Activated naive CD4-positive, alpha-beta T cell treated with Interleukin-2 at 50 U/mL for 16 hours (primary cell): ENCODE measurements at places on chromosomes 7 and 10.

GRCh38 chr7:41996381-41997035 is 240.5 kb downstream of the GLI3 start:
- DNase-seq = no peak

DNA sequence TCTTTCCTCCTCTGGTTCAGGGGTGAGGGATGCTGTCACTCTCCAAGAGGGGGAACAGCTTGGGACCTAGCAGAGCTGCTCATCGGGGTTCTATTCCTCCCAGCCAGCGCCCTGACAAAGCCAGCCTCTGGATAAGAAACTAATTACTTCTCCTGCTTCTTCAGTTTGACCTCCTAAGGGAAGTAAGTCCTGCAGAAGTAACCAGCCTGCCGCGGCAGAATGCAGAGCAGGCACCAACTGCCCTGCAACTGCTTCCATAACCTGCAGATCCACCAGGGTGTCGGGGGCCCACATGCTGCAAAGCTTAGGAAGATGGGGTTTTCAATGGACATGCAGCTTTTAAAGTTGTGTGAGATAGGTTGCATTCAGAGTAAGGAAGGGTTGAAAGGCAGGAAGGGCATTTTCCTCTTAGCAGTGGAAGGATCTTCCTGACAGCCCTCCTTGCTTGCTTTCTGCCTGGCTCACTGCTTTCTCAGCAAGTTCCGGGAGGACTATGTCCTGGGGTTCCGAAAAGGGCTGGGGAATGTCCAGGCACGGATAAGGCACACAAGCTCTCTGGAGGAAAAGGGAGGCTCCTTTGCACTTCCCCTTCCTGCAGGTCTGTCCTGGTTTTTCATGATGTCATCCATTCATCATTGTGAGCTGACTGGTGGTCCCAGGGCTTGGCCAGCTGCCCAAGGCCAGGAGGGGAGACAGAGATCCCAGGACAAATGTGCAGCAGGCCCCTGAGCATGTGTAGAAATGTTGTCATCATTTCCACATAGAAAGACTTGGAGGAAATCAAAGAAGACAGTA is 24.3 kb upstream of the CALU start:
- no peak for DNase-seq

- no peak for DNase-seq
Observed at GRCh38 chr7:116546054-116546453, 21.2 kb downstream of the CAV1 start.

DNA sequence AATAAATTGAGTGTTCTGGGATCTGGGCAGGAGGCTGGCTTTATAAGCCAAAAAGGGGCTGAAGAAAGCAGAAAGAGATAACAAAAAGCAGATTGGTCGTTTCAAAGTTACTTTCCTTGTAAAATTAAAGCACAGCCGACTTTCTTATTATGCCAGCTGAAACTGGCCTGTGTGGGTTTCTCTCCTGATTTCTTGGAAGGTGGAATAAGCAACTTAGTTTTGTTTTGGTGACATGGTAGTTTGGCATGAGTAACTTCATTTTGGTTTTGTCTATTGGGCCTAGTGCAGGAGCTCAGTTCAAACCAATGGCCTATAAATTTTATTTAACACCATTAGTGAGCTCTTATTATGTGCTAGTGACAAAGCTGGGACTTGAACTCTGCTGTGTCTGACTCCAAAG is 13.2 kb upstream of the DNAJC12 start:
- no peak for DNase-seq

DNA sequence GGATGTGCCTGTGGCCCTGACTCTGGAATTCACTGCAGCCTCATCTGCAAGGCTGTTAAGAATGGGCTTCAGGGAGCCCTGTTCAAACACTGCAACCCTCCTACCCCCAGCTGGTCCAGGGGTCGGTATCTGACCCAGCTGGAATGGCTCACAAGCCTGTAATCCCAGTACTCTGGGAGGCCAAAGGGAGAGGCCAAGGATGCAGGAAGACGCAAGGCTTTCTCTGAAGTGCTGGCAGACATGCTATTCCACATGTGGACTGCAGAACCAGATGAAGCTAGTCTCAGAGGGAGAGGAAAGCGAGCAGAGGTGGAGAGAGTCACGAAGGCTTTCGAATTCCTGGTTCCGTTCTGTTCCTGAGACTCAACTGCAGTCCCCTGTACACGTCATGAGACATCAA is 45.0 kb downstream of the ESYT2 start:
- no peak for DNase-seq

DNA sequence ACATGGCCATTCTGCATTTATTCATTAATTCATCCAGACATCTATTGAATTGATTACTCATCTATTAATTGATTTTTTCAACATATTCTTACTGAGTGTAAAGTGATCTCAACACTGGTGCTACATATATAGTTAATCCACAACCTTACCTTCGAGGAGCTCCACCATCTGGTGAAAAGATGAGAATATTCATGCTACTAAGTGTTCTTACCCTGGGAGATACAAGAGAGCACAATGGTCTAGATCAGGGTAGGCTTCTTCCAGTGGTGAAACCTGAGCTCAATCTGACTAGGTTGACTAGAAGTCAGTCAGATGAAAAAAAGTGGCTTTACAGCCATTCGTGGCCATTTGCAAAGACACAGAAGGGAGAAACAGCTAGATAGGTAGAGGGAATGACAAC is 507.4 kb downstream of the ANKRD7 start:
- no peak for DNase-seq

- no peak for DNase-seq
Observed at GRCh38 chr10:810351-810846, 120.9 kb upstream of the DIP2C start.

GRCh38 chr10:80909254-80909653 is 371.6 kb downstream of the SH2D4B start:
- DNase-seq = no peak

DNA sequence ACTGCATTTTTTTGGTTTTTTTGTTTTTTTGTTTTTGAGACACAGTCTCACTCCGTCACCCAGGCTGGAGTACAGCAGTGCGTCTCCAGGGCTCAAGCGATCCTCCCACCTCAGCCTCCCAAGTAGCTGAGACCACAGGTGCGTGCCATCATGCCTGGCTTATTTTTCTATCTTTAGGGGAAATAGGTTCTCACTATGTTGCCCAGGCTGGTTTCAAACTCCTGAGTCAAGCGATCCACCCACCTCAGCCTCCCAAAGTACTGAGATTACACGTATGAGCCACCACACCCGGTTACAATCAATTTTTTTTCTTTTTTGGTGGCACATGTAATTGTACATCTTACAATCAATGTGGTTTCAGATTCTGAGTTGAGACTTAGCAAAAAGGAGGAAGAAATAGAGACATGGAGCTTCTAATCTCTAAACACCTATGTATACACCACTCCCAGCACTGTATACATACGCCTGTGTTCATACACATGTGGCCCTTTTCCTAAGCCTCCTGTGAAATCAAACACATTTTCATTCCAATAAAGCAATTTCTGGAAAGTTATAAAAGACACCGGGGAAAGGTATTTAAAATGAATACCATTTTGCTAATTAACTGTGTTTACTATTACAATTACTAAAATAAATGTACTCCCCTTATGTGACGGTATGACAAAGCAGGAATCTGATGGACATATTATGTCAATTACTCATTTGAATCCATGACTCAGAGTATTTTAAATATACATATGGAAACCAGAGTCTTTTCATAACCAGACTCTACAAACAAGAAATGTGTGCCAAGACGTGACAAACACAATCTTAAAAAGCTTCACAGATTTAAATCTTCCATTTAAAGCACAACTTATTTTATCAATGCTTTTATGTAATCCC is 40.9 kb downstream of the SMURF1 start:
- peak; percentile 63 for DNase-seq

DNA sequence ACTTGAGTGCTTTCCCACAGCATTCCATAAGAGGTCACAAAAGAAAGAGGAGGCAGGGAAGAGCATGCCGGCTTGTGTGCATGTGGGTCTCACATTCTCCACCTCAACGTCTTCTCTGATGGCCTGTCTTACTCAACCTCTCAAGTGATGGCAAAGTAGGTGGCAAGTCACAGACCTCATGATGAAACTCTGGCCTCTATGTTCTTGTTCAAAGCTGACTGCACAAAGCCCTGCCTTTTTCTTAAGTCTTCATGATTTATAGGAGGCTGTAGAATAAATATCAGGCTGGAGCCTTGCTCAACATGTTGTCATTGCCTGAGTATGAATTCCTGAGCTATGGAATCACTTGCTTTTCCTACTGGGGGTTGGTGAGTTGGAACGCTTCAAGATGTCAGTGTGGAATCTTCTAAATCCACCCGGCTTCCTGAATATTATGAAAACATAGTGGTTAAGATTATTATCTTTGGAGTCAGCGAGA is 213.6 kb upstream of the INHBA start:
- no peak for DNase-seq

DNA sequence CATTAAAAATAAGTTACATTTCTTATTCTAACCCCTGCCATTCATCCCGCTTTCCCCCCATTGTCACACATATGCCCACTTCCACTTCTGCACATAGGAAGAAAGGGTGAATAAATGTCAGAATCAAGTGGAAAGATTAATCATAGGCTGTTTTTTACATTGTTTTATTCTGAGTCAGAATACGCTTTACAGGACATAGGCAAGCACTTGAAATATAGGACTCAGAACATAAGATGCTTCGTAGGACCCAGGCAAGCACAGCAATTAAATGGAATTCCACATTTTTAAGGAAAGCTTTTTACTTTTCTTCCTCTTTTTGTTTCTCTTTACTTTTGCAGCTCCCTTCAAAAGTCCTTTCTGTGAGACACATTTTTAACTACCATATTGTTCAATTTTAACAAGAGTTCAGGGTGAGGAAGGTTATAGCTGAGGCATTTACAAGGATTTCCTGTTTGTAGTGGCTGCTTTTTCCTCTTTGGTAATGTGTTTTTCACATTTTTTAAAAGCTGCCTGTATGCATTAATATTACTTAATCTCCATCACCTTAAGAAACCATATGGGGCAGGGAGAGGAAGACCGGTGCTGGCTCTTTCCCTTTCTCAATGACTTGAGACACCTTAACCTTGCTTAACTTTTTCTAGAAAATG is 130.0 kb downstream of the TES start:
- no peak for DNase-seq

DNA sequence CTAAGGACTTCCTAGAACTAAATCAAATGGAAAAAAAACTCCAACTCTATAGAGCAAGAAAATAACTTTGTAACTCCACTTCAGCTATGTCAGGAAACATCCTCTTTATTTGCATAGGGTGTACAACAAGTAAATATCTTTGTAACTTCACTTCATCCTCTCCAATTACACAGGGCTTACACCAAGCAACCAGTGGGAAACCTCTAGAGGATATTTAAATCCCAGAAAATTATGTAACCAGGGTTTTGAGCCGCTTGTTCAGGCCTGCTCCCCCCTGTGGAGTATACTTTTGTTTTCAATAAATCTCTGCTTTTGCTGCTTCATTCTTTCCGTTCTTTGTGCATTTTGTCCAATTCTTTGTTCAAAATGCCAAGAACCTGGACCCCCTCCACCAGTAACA is 22.2 kb downstream of the LIPJ start:
- no peak for DNase-seq

DNA sequence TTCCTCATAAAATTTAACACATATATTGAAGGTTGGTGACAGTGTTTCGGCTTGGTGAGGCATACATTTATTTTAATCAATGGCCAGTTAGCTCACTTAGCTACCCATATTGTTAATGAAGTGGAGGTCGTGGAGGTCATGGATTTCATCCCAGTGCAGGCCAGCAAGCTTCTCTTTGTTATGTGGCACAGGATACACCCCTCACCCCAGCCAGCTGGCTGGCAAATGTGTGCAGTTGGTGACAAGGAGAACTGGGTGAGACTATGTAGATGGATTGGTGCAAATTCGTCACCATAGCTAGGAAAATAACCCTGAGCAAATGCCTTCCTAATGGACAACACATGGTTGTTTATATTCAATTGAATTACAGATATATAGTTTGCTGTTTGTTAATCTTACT is 50.5 kb upstream of the FOXP2 start:
- DNase-seq = no peak

DNA sequence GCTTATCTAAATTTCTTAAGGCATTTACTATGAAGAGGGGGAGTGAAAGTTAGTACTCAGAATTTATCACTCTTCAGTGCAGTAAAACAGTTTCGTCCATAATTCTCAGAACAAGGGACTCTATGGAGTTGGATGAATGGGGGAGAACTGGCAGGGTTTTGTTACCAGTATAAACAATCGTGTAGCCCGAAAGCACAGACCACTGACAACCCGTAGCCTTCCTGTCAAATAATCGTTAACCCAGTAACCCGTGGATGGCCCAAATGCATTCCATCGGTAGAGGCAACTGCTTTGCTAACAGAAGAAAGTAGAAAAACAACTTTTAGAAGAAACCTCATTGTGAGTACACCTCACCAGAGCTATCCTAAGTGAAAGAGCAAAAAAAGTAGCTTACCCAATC is 583.9 kb downstream of the NXPH1 start:
- DNase-seq = no peak

- DNase-seq = no peak
Observed at GRCh38 chr7:101953248-101953819, 135.9 kb downstream of the CUX1 start.

DNA sequence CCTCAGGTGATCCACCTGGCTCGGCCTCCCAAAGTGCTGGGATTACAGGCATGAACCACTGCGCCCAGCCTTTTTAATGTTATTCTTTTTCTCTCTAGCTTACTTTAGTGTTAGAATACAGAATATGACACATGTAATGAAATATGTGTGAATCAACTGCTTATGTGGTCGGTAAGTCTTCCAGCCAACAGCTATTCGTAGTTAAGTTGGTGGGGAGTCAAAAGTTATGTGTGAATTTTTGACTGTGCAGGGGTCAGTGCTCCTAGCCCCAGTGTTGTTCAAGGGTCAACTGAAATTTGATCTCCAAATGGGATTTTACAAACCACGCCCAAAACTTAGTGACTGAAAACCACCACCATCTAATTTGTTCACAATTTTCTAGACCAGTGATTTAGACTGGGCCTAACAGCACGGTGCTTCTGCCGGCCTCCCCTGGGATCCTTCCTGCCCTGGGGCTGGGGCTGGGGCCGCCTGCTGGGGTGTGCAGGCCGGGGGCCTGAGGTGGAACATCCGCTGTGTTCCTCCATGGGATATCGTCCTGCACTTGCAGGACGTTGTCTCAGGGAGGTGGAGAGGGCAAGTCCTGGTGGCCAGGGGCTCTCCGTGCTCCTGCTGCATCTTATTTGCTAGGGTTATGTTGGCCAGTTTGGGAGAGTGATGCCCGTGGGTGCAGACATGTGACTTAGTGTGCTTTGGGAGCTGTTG is 24.5 kb upstream of the GRB10 start:
- no peak for DNase-seq

- DNase-seq = no peak
Observed at GRCh38 chr10:45438466-45439090, 64.6 kb downstream of the ALOX5 start.

GRCh38 chr7:102029616-102030015 is 212.2 kb downstream of the CUX1 start:
- DNase-seq = no peak

- no peak for DNase-seq
Observed at GRCh38 chr7:388961-389701, 99.2 kb downstream of the FOXL3 start.
